ENCODE measurements at places on chromosomes 1 and 21. TPM values are rescaled to one million over a fixed set of nuclear protein-coding genes. Genes with fewer than 3 reads are reported as not detected.

Gene AK5
- total RNA-seq: 4.7 TPM

- H3K27ac ChIP-seq: no peak overlapping the region
- DNase-seq: no peak
- H3K4me1 ChIP-seq: no peaks in the 10 kb centered on the region
- H3K4me3 ChIP-seq: no peak overlapping the region
Observed at GRCh38 chr1:85220756-85221201, 20.0 kb upstream of the SYDE2 start.

Gene HCN3
- 6.7 TPM for total RNA-seq

Gene DNAH14
- not detected for total RNA-seq

- no peak for DNase-seq
- no peaks in the 10 kb centered on the region for H3K4me1 ChIP-seq
- H3K27ac ChIP-seq: no peak overlapping the region
- no peaks in the 10 kb centered on the region for H3K27me3 ChIP-seq
Observed at GRCh38 chr21:25002676-25003075, 604.6 kb downstream of the MRPL39 start.

GRCh38 chr1:115184260-115184950 is 95.1 kb upstream of the TSPAN2 start:
- no peak for DNase-seq
- H3K27me3 ChIP-seq: no peaks in the 10 kb centered on the region
- no peaks in the 10 kb centered on the region for H3K36me3 ChIP-seq

DNA sequence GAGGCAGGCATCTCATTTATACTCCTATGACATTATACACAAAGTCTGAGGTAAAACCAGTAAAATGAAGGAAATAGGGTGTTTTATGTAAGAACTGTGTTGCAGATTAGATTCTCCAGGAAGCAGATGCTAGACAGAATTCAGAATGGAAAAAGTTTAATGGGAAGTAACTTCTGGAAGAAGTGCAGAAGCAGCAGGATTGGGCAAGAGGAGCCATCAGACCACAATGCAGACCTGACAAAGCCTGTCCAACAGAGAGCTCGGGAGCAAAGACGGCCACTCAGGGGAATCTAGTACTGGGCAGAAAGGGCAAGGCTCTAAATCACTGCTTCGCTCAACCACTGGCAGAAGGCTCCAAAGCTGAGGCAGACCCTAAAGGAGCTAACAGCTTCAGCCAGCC is 33.7 kb downstream of the FBXO42 start:
- DNase-seq: no peak
- no peak overlapping the region for H3K4me3 ChIP-seq
- peaks cover 6% of the 10 kb centered on the region for H3K4me1 ChIP-seq
- H3K36me3 ChIP-seq: peaks cover 6% of the 10 kb centered on the region
- H3K27me3 ChIP-seq: no peaks in the 10 kb centered on the region

Gene SAMD11
- total RNA-seq: not detected

DNA sequence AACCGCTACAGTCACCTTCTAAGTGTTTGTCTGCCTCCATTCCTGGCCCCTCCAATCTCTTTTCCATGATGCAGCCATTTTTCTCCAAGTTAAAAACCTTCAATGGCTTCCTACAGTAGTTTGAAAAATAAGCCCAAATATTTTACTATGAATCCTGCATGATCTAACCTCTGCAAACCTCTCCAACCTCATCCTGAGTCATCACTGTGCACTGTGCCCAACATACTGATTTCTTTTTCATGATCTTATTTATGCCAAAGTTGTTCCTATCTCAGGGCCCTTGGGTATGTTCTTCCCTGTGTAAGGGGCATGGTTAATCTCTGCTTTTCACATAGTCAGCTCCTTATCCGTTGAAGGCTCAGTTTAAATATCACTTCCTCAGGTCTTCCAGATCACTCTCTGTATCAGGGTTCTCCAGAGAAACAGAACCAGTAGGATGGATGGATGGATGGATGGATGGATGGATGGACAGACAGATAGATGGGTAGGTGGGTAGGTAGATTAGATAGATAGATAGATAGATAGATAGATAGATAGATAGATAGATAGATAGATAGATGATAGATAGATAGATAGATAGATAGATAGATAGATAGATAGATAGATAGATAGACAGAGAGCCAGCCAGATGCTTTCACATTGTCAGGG is 18.1 kb upstream of the PTPN14 start:
- H3K4me1 ChIP-seq: no peaks in the 10 kb centered on the region
- DNase-seq: no peak
- no peaks in the 10 kb centered on the region for H3K36me3 ChIP-seq
- H3K27me3 ChIP-seq: peaks cover 16% of the 10 kb centered on the region
- no peak overlapping the region for H3K27ac ChIP-seq

DNA sequence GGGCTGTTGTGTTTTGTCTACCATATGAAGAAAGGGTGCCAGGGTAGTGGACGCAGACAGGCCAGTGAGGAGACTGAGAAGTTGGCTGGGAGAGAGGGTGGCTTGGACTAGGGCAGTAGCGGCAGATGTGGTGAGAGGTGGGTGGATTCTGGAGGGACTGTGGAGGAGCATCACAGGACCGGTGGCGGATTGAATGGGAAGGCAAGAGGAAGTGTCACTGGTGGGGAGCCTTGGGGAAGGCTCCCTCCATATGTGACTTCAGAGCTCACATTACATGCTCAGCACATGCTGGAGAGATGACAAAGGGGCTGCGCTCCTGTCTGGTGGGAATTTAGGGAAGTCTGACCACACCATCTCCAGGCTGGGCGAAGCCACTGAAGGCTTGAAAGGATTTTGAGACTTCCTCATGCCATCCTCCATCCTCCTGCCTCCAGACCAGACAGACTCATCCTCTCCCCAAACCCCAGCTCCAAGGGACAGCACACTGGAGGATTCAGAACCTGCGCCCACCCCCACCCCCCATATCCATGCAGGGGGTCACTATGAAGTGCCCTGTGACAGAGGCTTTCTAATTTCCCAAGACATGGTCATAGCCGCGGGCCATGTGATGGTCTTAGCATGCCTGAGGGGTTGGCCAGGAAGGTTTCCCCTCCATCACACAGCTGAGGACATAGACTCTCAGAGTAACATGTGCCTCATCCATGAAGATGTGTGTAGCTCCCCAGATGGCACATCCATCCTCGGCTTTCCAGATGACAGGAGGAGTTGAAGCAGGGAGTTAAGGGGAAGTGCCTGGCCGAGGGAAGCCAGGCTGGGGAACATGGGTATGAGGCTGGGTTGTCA is 138.8 kb upstream of the WNT4 start:
- DNase-seq: no peak
- H3K4me3 ChIP-seq: no peak overlapping the region
- H3K27ac ChIP-seq: no peak overlapping the region
- no peaks in the 10 kb centered on the region for H3K4me1 ChIP-seq

Gene HSD3B1
- not detected for total RNA-seq

DNA sequence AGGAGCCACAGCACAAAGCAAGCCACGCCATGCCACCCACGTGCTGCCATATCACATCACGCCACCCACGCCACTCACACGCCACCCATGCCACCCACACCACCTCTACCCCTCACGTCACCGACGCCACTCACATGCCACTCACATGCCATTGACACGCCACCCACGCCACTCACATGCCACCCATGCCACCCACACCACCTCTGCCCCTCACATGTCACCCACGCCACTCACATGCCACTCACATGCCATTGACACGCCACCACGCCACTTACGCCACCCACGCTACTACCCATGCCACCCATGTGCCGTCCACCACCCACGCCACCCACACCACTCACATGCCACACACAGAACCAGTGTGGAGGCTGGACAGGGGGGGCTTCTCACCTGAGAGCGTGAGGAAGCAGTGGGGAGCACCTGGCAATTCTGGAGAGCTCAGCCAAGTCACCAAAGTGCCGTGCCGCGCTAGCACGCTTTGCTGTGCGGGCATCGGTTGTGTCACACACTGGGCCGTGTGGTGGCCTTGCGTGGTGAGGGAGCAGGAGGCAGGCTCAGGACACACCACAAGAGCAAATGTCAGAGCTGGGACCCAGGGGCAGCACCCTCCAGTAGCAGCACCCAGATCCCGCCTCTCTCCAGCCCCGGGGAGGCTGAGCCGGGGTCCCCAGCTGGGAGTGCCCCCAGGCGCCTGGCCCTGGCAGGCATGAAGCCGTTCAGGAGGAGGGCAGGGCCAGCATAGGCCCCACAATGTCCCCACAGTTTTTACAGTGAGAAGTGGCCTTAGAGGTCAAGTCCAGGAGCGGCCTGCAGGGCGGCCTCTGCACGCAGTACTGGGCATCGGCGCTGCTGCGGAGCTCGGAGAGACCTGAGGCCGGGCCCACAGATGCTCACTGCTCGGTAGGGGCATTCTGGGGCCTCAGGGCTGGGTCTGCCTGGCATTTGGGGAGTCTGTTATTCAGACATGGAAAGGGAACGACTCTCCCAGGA is 70.0 kb downstream of the AGPAT3 start:
- no peaks in the 10 kb centered on the region for H3K27me3 ChIP-seq
- no peak overlapping the region for H3K4me3 ChIP-seq
- peaks cover 2% of the 10 kb centered on the region for H3K36me3 ChIP-seq

GRCh38 chr1:216183454-216183853 is 239.8 kb downstream of the USH2A start:
- H3K27me3 ChIP-seq: no peaks in the 10 kb centered on the region
- no peak overlapping the region for H3K27ac ChIP-seq
- no peak for DNase-seq
- no peak overlapping the region for H3K4me3 ChIP-seq
- no peaks in the 10 kb centered on the region for H3K4me1 ChIP-seq

DNA sequence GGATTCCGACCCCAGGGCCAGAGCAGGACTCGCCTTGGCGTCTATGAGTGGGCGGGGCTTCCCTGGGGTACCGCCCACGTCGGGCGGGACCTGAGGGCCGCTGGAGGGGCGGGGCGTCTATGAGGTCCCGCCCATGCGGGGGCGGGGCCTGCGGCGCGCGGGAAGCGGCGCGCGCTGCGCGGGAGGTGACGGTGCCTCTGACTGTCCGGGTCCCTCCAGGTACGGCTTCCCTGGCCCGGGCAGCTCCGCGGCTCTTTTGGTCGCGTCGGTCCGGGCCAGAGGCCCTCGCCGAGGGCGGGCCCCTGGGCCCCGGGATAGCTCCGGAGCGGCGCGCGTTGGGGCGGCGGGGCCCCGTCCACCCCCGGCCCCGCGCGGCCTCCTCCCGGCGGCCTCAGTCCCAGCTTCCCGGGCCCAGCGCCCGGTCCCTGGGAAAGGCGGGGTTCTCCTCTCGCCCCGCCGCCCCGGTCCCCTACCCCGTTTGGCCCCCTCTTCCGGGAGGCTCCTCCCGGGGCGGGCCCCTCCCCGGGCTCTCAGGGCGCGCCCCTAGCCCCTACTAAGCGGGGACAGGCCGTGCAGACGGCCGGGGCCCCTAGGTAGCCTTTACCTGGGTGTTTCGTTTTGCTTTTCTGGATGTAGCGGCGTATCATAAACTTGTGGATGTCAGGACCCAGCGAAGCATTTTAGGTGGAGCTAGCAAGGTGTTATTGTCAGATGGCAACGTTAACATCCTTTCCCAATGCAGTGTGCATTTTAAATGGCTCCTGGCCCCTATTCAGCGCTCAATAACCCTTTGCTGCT is at the start of gene CHAF1B:
Gene CHAF1B, plus strand, starts transcription at position 160 of the 798 bp plus-strand sequence. CDS start 745 bp downstream, outside the sequence.
- H3K4me1 ChIP-seq: peaks cover 19% of the 10 kb centered on the region
- peak within 1 kb of the TSS; percentile 88 for H3K4me3 ChIP-seq
- DNase-seq: peak; percentile 96
- peak within 1 kb of the TSS; percentile 85 for H3K27ac ChIP-seq
- no peaks in the 10 kb centered on the region for H3K27me3 ChIP-seq
- peaks cover 25% of the 10 kb centered on the region for H3K36me3 ChIP-seq

Gene INAVA
- total RNA-seq: 0.14 TPM

- H3K27ac ChIP-seq: no peak overlapping the region
- DNase-seq: no peak
- no peaks in the 10 kb centered on the region for H3K36me3 ChIP-seq
- peak overlapping the region; percentile 63 for H3K4me3 ChIP-seq
- H3K27me3 ChIP-seq: peaks cover 63% of the 10 kb centered on the region
- H3K4me1 ChIP-seq: peaks cover 3% of the 10 kb centered on the region
Observed at GRCh38 chr1:37752213-37752582, 12.7 kb downstream of the EPHA10 start.

DNA sequence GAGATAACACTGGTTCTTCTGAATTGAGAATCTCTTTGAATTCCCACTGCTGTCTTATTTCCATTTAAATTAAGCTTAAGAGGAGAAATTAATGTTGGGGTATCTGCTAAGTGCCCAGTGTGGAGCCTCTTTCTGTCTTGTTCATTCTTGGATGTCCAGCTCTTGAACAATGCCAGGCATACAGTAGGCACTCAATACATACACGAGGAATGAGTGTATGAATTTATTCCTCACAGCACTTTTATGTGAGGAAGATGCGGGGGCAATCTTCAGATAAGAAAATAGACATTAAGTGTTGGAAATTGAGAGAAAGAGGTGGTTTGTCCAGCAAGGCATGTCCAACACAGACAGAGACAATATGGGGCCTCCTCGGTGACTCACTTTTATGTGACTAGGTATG is 11.8 kb upstream of the ATF3 start:
- peak overlapping the region; percentile 94 for H3K27ac ChIP-seq
- peaks cover 6% of the 10 kb centered on the region for H3K36me3 ChIP-seq
- peaks cover 18% of the 10 kb centered on the region for H3K4me1 ChIP-seq
- H3K27me3 ChIP-seq: peaks cover 22% of the 10 kb centered on the region

GRCh38 chr1:40662151-40662550 is 3.3 kb downstream of the RIMS3 start:
- H3K4me1 ChIP-seq: peaks cover 14% of the 10 kb centered on the region
- H3K27ac ChIP-seq: no peak overlapping the region
- H3K27me3 ChIP-seq: peaks cover 3% of the 10 kb centered on the region
- H3K4me3 ChIP-seq: no peak overlapping the region

GRCh38 chr1:224605482-224606181 is 10.5 kb upstream of the CNIH3 start:
- H3K4me3 ChIP-seq: no peak overlapping the region
- H3K27me3 ChIP-seq: peaks cover 22% of the 10 kb centered on the region
- H3K4me1 ChIP-seq: no peaks in the 10 kb centered on the region
- no peak overlapping the region for H3K27ac ChIP-seq
- H3K36me3 ChIP-seq: no peaks in the 10 kb centered on the region

- H3K27ac ChIP-seq: no peak overlapping the region
- no peak overlapping the region for H3K4me3 ChIP-seq
- no peak for DNase-seq
Observed at GRCh38 chr1:116154536-116154935, 43.3 kb downstream of the MAB21L3 start.

Gene LYPD8
- total RNA-seq: not detected

DNA sequence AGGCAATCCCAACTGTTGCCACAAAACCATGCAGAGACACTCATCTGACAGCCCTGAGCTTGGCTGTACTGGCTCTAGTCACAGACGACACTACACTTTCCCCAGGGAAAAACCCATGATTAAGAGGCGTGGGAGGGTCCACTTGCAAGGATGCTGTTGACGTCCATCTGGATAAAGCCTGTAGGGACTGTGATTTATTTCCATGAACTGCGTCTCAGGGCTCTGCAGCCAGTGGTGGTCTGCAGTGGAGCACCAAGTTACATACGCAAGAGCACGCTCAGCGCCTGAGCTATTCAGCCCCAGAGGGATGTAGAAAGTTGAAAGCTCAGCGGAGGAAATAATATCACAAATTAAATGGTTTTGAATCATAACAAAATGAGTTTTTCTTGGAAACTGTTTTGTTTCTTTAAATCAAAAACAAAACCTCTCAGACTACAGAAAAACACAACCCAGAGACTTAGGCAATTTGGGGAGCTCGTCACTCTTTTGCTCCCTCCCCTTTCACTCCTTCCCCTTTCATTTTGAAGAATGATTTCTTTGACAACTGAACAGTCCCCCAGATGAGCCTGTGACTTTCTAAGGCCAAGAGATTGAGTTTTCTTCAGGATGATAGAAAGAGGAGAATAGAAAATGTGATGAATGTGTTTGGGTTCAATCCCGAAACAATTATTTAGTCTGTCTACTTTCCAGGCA is 71.2 kb downstream of the NGF start:
- H3K27ac ChIP-seq: no peak overlapping the region
- H3K4me3 ChIP-seq: no peak overlapping the region
- no peaks in the 10 kb centered on the region for H3K36me3 ChIP-seq
- DNase-seq: no peak
- H3K4me1 ChIP-seq: no peaks in the 10 kb centered on the region
- no peaks in the 10 kb centered on the region for H3K27me3 ChIP-seq

Data from activated naive CD8-positive, alpha-beta T cell treated with anti-CD3 and anti-CD28 coated beads, Interleukin-2, amount 10 ng/mL, durations not matched to agents 7 days and 5 days (primary cell).